ENCODE measurements at places on chromosomes 11 and 22.

DNA sequence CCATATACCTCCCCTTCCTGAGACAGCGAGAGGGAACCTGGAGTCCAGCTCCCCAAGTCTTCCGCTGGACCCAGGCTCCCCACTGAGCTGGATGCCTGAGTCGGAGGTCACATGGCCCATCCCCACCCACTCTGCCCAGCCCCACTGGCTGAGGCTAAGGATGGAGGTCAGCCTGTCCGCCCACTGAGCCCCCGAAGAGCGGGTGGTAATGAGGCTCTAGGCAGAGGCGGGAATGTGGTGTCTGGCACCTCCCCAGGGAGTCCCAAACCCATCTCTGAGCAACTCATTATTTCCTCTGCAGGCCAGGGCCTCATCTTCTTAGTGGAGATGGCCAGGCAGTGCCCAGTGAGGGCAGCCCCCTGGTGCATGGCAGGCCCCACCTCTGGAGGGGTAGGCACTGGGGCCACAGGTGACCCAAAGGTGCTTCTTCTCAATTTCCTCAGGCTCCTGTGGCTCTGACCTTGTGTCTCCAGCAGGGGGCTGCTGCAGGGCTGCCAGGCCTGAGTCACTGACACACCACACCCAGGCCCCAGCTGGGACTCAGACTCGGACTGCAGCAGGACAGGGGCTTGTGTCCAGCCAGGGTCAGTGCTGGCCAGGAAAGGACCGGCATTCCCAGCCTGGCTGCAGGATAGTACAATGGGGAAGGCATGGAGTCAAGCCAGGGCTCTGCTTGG, 10.2 kb upstream of the PDE2A start:
- no peak for DNase-seq

- DNase-seq = no peak
These were observed 43.4 kb upstream of the GLYAT start for GRCh38 chr11:58775066-58775708.

GRCh38 chr11:8740129-8740528, 57.5 kb downstream of the RPL27A start:
- no peak for DNase-seq

DNA sequence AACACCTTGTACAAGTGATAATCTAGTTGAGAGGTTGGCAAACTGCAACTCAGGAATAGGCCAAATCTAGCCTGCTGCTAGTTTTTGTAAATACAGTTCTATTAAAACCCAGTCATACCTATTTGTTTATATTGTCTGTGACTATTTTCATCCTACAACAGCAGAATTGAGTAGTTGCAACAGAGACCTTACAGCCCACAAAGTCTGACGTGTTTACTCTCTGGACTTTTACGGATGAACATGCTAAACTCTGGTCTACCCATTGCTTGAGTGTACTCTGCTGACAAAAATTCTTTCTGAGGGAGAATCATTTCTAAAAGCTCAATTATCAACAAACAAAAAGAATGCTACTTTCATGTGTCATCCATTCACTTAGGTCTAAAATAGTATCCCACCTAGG, 287.0 kb downstream of the DYNC2H1 start:
- DNase-seq = no peak

GRCh38 chr11:16959602-16960001, 54.6 kb downstream of the PLEKHA7 start:
- no peak for DNase-seq

- DNase-seq = no peak
These were observed 132.4 kb downstream of the PLEKHA7 start for GRCh38 chr11:16881766-16882165.

DNA sequence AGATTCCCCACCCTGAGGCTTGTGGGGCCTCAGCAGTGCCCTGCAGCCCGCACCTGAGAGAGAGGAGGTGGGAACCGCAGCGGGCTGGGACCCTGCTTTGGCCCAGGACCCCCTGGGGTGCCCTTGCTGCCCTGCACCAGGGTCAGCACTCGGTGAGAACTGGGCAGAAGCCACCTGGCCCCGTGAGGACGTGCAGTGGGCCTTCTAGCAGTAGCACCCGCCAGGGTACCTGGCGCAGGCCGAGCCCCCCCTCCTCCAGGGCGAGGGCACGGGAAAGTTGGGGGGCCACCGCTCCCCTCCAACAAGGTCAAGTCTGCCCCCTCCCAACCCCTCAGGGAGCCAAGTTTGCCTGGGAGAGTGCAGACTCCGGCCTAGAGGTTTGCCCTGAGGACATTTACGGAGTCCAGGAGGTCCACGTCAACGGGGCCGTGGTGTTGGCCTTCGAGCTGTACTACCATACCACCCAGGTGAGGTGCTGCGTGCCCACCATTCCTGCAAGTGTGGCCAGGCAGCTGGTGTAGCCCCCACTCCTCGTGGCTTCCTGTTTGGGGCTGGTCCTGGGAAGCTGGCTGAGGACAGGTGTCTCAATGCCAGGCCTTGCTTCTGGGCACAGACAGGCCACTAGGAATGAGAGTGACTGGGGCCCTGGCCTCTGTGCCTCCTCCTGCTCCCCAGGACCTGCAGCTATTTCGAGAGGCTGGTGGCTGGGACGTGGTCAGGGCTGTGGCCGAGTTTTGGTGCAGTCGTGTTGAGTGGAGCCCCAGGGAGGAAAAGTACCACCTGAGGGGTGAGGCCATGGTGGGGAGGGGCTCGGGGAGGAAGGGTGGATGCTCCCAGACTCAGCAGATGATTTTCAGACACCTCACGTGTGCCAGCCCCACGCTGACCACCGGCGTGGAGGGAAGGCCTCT, 3.5 kb downstream of the PGGHG start:
- DNase-seq = no peak

DNA sequence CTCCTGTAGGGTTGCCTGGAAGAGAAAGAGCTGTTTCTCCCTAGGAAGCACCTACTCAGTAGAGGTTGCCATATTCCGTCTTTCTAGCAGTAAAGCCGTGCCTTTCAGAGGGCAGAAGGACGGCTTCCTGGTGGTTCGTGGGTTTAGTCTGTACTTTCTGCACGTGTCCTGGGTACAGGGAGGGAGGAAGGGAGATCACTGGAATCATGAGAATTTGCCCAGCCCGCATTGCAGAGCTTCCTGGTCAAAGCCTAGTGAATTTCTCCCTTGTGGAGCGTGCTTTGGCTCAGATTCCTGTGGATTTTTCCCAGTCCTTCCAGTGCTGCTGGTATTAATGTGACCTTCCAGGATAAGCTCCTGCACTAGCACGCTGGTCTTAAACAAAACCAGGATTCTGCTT, 44.9 kb downstream of the GRAMD1B start:
- no peak for DNase-seq

DNA sequence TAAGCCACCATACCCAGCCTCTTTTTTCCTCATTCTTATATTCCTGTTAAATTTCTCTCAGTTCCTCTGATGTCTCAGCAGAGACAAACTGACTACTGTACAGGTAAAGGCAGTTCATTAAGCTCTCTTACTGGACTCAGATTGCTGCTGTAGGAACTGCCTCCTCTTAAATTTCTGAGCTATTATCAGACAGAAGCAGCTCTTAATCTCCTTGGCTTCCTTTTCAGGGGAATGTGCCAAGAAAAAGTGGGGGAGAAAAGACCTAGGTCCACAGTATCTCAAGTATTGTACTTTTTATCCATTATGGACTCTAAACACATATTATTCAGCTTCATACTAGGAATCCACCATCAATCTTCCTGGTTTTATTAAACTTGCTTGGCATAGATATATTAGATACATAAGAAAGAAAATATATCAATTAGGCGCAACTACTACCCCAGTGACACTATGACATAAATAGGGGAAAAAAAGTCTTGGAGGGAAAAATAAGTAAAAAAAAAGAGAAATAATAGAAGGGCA, 26.1 kb downstream of the MRTFA start:
- DNase-seq = no peak

DNA sequence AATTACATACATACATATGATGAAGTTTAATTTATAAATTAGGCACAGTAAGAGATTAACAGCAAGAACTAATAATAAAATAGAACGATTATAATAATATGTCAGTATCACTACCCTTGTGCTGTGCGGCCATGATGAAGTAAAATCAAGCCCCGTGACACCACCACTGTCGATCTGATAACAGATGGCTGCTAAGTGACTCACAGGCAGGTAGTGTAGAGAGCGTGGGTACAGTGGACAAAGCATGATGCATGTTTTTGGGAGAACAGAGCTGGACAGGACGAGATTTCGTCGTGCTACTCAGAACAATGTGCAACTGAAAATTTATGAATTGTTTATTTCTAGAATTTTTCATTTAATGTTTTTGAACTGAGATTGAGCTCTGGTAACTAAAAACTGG, 108.4 kb upstream of the TIMP3 start:
- no peak for DNase-seq

DNA sequence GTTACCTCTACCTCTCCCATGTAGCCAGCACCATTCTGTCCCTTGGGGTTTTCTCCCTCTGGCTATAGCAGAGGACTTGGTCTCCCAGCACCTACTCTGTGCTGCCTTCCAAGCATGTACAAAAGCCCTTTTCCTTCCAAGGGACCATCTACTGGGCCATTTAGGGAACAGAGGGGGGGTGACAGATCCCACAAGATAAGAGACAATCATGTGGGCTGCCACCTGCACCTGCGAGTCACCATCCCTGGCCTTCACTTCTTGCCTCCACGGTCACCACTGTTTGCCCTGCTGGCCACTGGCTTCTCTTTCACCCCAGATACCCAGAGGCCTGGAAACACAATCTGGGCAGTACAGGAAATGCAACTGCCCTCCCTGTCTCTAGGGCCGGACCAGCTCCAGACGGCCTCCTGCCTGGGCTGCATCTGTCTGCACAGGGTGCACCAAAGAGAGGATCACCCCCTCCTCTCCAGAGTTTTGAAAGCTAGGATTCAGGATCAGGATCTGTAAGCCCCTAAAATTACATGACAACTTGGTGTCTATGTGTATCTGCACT, 160.8 kb upstream of the NECTIN1 start:
- DNase-seq = no peak

DNA sequence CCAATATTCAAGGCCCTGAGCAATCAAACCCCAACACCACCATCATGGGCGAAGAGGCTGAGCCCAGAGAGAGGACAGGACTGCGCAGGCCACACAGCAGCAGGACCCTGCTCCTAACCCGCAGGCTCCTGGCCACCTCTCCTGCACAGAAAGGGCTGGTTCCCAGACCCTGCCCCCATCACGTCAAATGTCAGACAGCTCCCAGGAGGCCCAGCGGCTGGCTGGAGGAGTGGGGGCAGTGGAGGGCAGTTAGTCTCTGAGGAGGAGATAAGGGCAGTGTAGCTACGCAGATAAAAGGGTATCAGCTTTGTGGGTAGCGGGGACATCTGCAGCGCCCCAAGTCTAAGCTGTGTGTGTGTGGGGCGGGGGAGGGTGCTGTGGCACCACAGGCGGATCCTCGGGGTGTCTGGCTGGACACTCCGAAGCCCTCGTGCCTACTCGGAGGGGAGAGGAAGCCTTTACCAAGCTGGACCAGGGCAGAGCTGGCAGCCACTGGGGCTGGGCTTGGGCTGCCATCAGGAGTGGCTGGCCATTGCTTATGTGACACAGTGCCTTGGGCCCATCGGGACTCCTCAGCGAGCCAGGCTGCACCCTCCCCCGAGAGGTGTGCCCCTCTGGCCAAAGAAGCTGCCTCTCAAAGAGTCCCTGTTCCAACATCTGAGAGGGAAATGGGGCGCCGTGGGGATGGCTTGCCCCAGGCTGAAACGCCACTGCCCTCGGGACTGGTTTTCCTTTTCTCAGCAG, 21.5 kb downstream of the FADS3 start:
- DNase-seq = no peak

DNA sequence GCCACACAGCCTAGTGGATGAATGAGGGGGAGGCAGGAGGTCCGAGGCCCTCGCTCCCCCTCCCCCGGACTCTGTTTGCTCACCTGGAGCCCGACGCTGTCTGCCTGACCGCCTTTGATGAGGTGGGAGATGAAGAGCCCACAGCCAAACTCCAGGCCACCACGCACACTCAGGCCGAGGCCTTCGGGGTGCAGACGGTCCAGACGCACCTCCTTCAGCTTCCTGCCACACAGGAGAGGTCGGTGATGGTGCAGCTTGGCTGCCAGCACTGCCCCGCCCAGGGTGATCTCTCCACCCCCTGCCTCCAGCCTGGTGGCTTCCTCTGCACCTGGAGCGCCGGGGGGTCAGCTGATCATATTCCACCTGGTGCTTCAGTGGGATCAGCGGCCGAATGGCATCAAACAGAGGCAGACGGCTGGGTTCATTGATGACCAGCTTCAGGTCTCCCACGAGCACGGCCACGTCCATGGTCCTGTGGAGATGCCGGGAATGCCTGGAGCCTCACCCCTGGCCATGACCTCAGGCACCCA, 13.1 kb downstream of the USH1C start:
- DNase-seq = peak; percentile 49

DNA sequence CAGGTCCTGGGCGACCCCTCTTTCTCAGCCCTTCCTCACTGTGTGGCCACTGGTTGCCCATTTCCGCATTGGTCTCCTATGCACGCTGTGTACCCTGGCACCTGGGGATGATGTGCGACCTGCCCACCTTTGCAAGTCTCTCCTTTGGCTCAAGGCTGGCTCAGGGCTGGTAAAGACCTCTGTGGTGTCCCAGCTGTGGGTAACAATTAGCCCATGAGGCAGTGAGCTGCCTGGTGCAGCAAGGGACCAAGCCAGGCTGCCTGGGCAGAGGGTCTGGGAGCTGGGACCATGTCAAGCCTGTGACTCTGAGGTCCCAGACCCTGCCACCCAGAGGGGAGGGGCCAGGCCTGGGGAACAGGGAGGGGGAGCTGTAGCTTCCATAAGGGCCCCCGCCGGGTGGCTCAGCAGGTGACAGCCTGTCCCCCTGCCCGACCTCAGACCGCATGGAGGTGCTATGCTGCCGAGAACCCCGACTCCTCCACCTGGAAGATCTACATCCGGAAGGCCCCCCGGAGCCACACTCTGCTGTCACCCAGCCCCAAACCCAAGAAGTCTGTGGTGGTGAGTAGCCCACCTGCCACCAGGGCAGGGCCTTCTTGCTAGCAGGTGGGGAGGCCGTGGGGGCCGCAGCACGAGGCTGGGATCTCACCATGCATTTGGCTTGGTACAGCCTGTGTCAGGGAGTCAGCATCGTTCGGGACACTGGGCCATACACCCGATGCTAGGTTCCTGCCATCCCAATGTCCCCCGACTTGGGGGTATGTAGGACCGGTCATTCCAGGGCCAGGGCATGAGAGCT, 112.5 kb downstream of the KCNQ1OT1 start:
- no peak for DNase-seq

- DNase-seq = no peak
These were observed 79.4 kb downstream of the ATM start for GRCh38 chr11:108302121-108302785.
